ENCODE measurements at places on chromosomes 4 and X.

DNA sequence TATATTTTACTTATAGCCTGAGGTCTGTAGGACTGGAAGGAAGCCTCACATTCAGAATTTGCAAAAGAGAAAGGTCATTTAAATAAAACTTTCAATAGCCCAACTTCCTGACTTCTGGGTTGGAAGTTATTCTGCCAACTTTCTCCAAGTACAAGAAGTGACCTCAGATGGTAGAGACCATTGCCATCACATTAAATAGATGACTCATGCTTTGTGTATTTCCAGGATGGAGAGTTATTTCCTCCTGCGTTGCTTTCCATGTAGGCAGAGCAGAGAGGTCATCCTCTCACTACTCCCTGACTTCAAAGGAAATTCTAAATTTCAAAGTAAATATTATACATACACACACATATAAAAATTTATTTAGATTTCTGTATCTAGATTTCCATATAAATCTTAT is 73.0 kb upstream of the NR3C2 start:
- no peak for DNase-seq

DNA sequence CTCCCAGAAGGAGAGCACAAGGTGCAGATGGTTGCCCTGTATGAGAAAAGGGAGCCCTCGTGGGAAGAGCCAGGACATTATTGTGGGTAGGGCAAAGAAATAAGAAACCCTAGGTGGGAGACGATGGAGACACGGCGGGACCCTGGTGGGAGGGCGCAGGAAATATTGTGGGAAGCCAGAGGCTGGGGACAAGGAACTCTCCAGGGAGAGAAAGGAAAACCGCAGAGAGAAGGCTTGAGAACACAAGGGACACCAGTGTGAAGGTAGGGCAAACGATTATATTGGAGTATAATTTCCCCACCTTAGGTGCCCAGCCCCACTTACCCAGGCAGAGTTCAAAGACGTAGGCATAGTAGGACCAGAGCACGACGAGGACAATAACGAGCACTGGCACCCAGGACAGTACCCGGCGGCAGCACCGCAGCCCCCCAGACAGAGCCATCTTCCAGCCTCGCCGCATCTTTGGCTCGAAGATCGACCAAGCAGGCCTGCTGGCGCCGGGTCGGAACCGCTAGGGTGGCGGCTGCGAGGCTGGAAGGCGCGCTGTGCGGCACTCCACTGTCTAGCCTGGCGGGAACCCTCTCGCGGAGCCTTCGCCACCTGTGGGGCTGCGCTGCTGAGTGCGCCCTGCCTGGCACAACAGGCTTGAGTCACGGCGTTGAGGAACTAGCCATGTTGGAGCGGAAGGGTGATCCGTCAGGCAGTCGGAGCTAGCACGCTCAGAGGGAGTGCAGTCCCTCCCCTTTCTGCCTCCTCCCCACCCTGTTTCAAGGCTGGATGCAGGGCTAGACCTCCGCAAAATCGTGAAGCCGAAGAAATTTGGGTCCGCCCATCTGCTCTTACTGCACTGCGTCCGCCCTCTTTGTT is at the start of gene ZDHHC15:
TSS of gene ZDHHC15 (minus strand) at position 473 of the 867 bp plus-strand sequence. CDS start at position 460, 13 bp downstream.
- DNase-seq = peak; percentile 55

DNA sequence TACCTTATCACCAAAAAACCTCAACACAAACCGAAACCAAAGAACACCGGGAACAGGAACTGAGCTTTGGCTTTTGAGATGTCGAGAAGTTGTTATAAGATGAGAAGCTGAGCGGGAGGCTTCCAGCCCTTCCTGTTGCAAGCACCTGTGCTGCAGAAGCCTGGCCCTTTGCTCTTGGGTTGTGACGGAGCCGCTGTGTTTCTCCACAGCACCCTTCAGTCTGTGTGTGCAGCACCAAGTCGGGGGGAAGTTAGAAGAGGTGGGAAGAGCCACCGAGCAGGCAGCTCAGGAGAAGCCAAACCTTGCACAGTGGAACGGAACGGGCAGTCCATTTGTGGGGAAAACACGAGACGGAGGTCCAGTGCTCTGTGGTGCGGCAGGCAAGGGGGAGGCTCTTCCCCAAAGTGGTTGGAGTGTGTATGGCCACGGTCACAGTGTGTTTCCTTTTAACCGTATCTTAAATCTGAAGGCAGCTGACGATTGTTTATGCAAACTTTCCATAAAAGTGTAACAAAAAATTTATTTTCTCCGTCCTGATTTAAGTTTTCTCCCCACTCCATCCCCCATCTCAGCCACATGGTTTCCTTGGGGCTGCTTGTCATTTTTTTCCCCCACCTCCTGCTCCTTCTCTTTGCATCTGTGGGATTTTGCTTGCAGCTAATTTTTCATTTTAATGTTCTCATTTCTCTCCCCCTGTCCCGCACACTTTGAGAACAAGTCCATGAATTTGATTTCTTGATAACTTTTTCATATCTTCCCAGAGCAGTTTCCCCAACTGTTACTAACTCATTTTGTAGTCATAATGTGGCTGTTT is 123.7 kb downstream of the STOX2 start:
- DNase-seq = no peak

DNA sequence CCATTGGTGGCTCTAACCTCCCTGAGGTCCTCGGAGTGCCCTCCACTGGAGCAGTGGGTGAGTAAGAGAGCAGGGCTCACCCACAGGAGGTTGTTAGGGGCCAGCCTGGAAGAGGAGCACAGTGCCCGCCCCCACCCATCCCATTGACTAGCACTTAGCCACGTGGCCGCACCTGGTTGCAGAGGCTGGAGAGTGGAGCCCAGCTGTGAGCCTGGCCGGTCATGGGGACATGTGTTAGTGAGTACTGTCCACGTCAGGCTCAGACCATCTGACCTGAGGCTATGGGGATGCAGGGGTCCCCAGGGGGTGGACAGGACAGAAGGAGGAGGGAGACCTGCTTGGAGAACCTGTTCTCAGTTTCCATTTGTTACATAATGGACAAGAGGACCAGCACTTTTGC is 1.4 kb upstream of the MAN2B2 start:
- no peak for DNase-seq
